Articular chondrocyte of knee joint (primary cell): ENCODE measurements at places on chromosomes 1 and 21. TPM values are rescaled to one million over a fixed set of nuclear protein-coding genes. Genes with fewer than 3 reads are reported as not detected.

The CNR2 gene
- not detected in 2 replicates for total RNA-seq

The KRTAP6-3 gene
- not detected in 2 replicates for total RNA-seq

The GUCA2A gene
- total RNA-seq: not detected in 2 replicates

The TSPAN2 gene
- total RNA-seq: 5.5 and 7.1 TPM in 2 replicates

The CHI3L1 gene
- 5,061 and 6,408 TPM in 2 replicates for total RNA-seq

The RNU1-1 gene
- under 0.01 TPM in 2 replicates for total RNA-seq

The ADGRL4 gene
- total RNA-seq: 0.52 and 0.65 TPM in 2 replicates

The S100A11 gene
- total RNA-seq: 210 and 218 TPM in 2 replicates

The DCST1 gene
- not detected in 2 replicates for total RNA-seq

The CELA3A gene
- not detected in 2 replicates for total RNA-seq

The CFAP74 gene
- not detected in 2 replicates for total RNA-seq

The HFM1 gene
- total RNA-seq: 1.4 and 2.2 TPM in 2 replicates

The CLSTN1 gene
- total RNA-seq: 97.4 and 116 TPM in 2 replicates

The FNDC5 gene
- 0.91 and 2.2 TPM in 2 replicates for total RNA-seq

The CHIA gene
- total RNA-seq: 0.13 TPM in 1 of 2 replicates, not detected in the other

The SLC6A9 gene
- total RNA-seq: 9.0 and 9.8 TPM in 2 replicates

The TPR gene
- 75.8 and 84.1 TPM in 2 replicates for total RNA-seq

The ERVH48-1 gene
- total RNA-seq: not detected in 2 replicates

The SMCP gene
- not detected in 2 replicates for total RNA-seq

The CHRM3 gene
- 0.13 and 0.43 TPM in 2 replicates for total RNA-seq

The ACTA1 gene
- total RNA-seq: 0.13 TPM in 1 of 2 replicates, not detected in the other

The ELAVL4 gene
- total RNA-seq: not detected in 2 replicates

The CNST gene
- 27.4 and 32.2 TPM in 2 replicates for total RNA-seq

The LMOD1 gene
- total RNA-seq: 1.4 and 3.5 TPM in 2 replicates

The CA14 gene
- total RNA-seq: not detected in 2 replicates

The PGBD5 gene
- total RNA-seq: 0.39 and 0.54 TPM in 2 replicates

The PALMD gene
- 38.3 TPM in 2 replicates for total RNA-seq

The SPTA1 gene
- total RNA-seq: 0.13 TPM in 1 of 2 replicates, not detected in the other

The RIPPLY3 gene
- total RNA-seq: 0.11 TPM in 1 of 2 replicates, not detected in the other

The PCBP3 gene
- total RNA-seq: 3.5 and 5.8 TPM in 2 replicates

The TMEM234 gene
- total RNA-seq: 19.5 and 23.3 TPM in 2 replicates

The UBE2U gene
- total RNA-seq: not detected in 2 replicates

The ZNF695 gene
- 1.2 and 2.8 TPM in 2 replicates for total RNA-seq

The PTPN7 gene
- total RNA-seq: not detected in 2 replicates

The HMGCS2 gene
- not detected in 2 replicates for total RNA-seq

The TBX15 gene
- 64.6 and 81.5 TPM in 2 replicates for total RNA-seq

The ANGPTL3 gene
- under 0.01 and 0.11 TPM in 2 replicates for total RNA-seq

The LCE2B gene
- not detected in 2 replicates for total RNA-seq

The AJAP1 gene
- total RNA-seq: not detected in 2 replicates

The CRYAA gene
- not detected in 2 replicates for total RNA-seq

The FCRLB gene
- total RNA-seq: 1.3 and 2.1 TPM in 2 replicates

The LCE3C gene
- not detected in 2 replicates for total RNA-seq

The GPR3 gene
- total RNA-seq: under 0.01 and 0.11 TPM in 2 replicates

The XCL2 gene
- not detected in 2 replicates for total RNA-seq

The ANGEL2 gene
- total RNA-seq: 57.5 and 65.6 TPM in 2 replicates

The KRTAP19-5 gene
- not detected in 2 replicates for total RNA-seq

The ANXA9 gene
- total RNA-seq: 0.22 and 0.39 TPM in 2 replicates

The LENEP gene
- not detected in 2 replicates for total RNA-seq

The TMEM82 gene
- not detected in 2 replicates for total RNA-seq
